Pancreas (tissue), 10 donors: ENCODE measurements at places on chromosomes 2 and 18. TPM values are rescaled to one million over a fixed set of nuclear protein-coding genes. Genes with fewer than 3 reads are reported as not detected.

GRCh38 chr2:127321303-127321702 lies 27.4 kb upstream of the ERCC3 start:
- H3K27ac ChIP-seq: no peak overlapping the region
- H3K4me3 ChIP-seq: no peak overlapping the region
- no peaks in the 10 kb centered on the region for H3K4me1 ChIP-seq
- no peak for DNase-seq
- H3K36me3 ChIP-seq: peaks cover 16% of the 10 kb centered on the region

DNA sequence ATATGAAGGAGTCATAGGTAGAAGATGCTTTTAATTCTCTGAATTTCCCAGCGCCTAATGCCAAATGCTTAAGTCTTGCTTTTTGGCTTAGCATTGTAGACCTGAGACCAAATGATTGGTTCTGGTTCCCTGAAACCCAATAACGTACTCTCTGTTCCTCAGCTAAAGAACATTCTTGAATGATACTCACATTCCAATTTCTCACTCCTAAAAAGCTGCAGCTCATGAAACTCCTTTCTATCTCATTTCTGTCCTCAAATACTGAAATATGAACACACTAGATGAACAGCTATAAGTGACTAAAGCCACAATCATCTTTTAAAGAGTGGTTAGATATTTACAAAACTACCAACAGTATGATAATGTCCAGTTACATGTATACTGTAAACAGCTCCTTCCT lies 272.1 kb downstream of the SLC8A1 start:
- no peaks in the 10 kb centered on the region for H3K4me1 ChIP-seq
- no peak overlapping the region for H3K4me3 ChIP-seq
- no peak overlapping the region for H3K27ac ChIP-seq
- no peaks in the 10 kb centered on the region for H3K27me3 ChIP-seq

DNA sequence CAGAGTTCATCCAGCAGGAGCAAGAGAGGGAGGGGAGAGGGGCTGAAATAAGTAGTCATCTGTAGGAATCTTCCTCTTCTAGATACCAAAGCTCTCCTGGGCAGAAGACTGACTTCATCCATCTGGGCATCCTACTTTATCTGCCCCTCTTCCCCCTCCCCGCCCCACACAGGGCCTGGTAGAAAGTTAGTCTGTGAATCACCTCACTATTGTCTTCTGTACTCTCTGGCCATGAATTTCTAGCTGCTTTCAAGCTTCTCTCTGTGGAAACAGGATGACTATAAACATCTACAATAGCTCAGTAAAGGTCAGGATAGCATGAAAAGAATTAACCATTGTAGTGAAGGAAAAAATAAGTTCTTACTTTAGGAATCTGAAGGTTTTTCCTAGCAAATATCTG lies 47.7 kb upstream of the RNU4ATAC start:
- H3K27me3 ChIP-seq: no peaks in the 10 kb centered on the region
- no peak for DNase-seq
- no peak overlapping the region for H3K4me3 ChIP-seq
- no peaks in the 10 kb centered on the region for H3K36me3 ChIP-seq
- no peak overlapping the region for H3K27ac ChIP-seq

GRCh38 chr2:127220102-127220767 lies at the start of gene CYP27C1:
Gene CYP27C1, minus strand, starts transcription at chr2:127220299. Its CDS starts 29 bp downstream, at chr2:127220270.
- H3K36me3 ChIP-seq: no peaks in the 10 kb centered on the region
- H3K4me3 ChIP-seq: peak within 1 kb of the TSS; percentile 4
- H3K27ac ChIP-seq: no peak within 1 kb of the TSS
- no peaks in the 10 kb centered on the region for H3K4me1 ChIP-seq
- DNase-seq: no peak

Gene PLEKHH2
- 4.2 TPM for total RNA-seq

Gene AGXT
- not detected for total RNA-seq

GRCh38 chr18:73594749-73595148 lies 552.9 kb downstream of the FBXO15 start:
- no peaks in the 10 kb centered on the region for H3K27me3 ChIP-seq
- H3K27ac ChIP-seq: no peak overlapping the region
- no peaks in the 10 kb centered on the region for H3K36me3 ChIP-seq
- DNase-seq: no peak
- no peak overlapping the region for H3K4me3 ChIP-seq

Gene RAD51AP2
- total RNA-seq: 0.05 TPM
